ENCODE measurements at places on chromosomes 4 and X.

- no peak for DNase-seq
Measured at GRCh38 chrX:46354481-46354880, 190.7 kb downstream of the ZNF674 start.

DNA sequence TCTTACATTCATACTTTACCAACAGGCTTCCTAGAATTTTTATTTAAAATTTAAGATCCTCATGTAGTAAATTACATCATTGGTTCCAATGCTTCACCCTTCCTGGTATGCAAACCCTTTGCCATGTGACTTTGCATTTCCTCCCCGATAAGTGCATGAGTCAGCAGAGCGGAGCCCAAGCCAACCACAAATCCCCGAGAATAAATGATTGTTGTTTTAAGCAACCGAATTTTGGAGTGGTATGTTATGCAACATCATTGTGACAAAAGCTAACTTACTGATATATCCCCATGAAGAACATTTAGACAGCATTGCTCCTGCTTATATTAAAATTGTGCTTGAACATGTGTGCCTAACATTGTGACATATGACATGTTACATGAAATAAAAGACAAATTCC, 199.4 kb upstream of the DDX53 start:
- no peak for DNase-seq

DNA sequence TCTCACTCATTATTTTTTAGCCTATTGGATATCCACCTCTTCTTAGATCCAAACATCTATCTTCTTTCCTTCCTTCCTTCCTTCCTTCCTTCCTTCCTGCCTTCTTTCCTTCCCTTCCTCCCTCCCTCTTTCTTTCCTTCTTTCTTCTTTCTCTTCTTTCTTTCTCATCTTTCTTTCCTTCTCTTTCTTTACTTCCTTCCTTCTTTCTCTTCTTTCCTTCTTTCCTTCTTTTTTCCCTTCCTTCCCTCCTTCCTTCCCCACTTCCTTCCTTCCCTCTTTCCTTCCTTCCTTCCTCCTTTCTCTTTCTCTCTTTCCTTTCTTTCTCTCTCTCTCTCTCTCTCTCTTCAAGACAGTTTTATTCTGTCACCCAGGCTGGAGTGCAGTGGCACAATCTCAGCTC, 1239.8 kb downstream of the PCDH7 start:
- no peak for DNase-seq

- DNase-seq, result no peak
Measured at GRCh38 chr4:100056701-100057100, 106.6 kb upstream of the H2AZ1 start.

GRCh38 chr4:170128219-170128804, 38.6 kb upstream of the AADAT start:
- no peak for DNase-seq

DNA sequence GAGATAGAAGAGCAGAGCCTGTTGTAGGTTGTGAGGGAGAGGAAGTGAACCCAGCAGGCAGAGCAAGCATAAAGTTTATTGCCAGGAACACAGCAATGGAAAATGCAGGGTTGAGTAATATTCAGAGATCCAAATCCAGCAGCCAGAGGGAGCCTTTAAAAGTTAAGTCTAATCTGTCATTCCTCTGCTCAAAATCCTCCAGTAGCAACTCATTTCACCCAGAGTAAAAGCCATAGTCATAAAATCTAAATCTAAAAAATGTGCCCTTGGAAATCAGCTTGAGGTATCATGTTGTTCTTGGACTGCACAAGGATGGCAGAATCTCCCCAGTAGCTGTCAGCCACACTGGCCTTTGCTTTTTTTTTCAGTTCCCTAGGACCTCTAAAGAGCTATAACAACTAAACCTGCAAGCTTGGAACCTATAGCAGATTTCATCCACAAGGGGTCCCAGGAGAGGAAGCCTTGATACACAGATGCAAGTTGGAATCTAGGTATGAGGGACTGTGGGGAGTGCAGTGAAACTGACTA, 62.9 kb upstream of the FRAS1 start:
- DNase-seq, result no peak

- no peak for DNase-seq
Measured at GRCh38 chr4:170716868-170717267, 627.1 kb upstream of the AADAT start.

DNA sequence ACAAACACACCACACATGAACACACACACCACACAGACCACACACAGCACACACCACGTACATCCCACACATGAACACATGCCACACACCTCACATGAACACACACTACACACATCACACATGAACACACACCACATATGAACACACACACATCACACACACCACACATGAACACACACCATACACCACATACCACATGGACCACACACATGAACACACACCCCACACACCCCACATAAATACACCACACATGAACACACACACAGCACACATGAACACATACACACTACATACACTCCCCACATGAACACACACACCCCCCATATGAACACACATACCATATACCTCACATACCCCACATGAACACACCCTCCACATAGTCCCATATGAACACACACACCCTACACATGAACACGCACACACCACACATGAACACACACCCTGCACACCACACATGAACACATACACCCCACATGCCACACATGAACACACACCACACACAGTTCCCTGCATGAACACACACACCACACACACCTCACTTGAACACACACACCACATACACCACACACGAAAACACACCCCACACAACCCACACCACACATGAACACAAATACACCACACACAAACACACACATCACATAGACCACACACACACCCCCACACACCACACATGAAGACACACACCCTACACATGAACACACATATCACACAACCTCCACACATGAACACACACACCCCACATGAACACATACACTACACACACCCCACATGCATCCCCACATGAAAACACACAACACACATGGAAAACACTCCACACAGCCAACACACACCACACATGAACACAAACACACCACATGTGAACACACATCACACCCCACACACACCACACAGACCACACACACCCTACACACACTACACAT, 18.3 kb downstream of the PNMA6E start:
- DNase-seq, result no peak

- DNase-seq, result no peak
Measured at GRCh38 chrX:7146703-7147412, 654 bp upstream of the STS start.

GRCh38 chr4:113500424-113500823, 261.1 kb downstream of the CAMK2D start:
- DNase-seq, result no peak

- DNase-seq, result no peak
Measured at GRCh38 chr4:128322986-128323385, 35.4 kb upstream of the PGRMC2 start.

DNA sequence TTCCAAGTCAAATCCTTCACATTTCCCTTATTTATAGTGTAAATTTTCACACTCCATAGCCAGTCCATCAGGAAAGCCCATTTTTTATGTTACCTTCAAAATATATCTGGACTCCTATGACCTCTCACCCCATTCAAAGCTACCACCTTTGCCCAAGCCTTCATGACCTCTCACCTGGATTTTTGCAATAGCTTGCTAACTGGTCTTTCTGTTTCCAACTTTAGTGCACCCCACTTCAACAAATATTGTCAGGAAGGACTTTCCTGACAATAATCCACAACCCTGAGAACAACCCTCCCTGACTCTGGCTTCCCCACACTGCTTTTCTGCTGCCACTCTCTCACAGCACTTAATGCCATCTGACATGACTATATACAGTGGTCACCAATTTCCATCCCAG, 33.4 kb downstream of the ASIC5 start:
- DNase-seq, result no peak

Measured in NCI-H1105 (cell line).